ENCODE measurements at places on chromosomes 7 and 10.

- no peak for DNase-seq
These were observed 61.7 kb downstream of the PALD1 start for GRCh38 chr10:70540089-70540788.

DNA sequence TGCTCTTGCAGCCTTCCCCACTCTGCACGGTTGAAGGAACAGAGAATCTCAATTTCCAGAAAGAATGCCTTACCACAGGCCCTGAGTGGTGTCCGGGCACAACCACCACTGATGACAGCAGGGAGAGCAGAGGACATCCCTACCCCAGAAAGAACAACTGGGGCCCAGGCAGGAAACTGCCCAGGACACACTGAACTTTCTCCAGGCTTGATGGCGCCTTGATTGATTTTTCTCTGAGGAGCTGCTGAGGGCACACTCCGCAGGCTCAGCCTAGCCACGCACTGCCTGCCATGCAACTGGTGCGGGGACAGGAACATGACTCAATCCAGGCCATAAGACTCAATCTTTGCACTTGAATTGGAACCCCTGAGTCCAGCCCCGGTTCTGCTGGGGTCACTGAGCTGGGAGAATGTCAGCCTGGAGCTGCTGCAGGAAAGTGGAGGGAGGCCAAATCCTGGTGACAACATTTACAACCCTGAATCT, 5.9 kb downstream of the AKR1B1 start:
- no peak for DNase-seq

GRCh38 chr7:88771417-88771816, 11.9 kb downstream of the ZNF804B start:
- no peak for DNase-seq

- no peak for DNase-seq
These were observed 377.0 kb downstream of the TCERG1L start for GRCh38 chr10:130934293-130935127.

DNA sequence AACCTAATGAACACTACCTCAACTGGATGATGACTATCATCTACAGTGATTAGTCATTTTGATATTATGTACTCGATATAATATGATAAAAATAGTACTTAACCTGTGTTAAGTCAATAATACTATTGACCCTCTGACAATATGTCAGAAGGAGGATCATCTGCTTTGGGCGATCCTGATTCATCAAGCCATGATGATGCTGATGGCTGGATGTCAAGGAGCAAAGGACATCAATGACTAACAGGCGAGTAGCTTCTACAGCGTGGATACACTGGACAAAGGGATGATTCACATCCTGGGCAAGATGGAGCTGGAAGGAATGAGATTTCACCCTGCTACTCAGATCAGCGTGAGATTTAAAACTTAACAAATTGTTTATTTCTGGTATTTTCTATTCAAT, 94.4 kb upstream of the SKAP2 start:
- DNase-seq: no peak

GRCh38 chr10:124429576-124429975, 10.9 kb upstream of the OAT start:
- DNase-seq: no peak

DNA sequence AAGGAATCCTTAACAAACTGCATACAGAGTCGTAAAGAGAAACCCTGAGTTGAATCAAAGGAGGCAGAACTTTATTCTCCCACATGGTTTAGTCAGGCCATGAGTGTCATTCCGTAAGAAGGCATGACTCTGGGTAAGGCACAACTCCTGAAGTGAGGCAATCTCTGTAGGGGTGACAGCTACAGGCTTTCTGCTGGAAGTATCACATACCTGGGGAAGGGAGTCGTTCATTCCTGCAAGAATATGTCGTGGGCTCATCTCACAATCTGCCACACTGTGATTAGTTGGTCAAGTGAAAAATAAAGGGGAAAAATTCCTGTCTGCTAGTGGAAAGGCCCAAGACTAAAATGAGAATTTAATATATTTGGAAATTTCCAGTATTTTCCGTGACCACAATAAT, 392.6 kb downstream of the POM121L12 start:
- no peak for DNase-seq

DNA sequence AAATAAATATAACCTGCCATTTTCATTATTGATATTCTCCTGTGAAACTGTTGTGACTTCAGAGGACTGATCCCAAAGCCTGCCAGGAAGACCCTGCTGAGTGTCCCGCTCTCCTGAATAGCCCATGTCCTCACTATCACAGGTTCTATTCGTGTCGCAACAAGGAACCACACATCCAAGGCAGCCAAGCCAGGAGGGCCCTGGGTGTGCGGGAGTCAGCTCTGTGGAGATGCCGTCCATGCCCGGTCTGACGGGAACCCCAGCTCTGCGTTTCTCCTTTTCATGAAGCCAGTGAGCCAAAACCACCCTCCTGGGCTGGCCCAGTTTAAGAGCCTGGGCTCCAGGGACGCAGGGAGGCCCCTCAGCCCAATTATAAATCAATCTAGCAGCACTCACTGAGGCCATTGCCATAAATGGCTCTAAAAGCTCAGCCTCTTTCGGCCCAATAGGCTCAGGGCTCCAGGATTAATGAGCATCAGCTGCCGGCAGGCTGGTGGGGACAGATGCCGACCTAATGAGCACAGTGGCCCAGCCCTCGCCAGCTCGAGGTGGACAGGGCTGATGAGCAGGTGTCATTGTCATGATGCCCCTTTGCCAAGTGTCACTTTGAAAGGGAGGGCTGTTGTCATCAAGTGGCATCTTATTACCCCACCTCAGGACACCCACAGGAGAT, 177.9 kb downstream of the PLXNA4 start:
- no peak for DNase-seq

DNA sequence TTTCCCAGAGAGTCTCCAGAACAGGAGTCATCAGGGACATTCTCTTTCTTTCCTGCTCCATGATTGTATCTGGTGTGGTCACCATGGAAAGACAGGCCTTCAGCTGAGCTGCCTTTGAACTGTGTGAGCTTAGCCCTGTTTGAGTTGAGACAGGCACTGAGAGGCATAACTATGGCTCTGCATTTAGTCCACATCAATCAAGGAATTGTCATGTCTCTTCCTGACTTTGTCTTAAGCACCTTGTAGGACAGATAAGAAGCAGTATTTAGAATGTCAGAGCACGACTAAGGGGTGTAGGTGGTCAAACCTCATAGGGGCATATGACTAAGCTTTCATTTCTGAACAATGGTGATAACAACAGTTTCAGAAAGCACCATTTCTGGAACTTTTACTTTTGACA, 53.5 kb downstream of the EPDR1 start:
- no peak for DNase-seq

DNA sequence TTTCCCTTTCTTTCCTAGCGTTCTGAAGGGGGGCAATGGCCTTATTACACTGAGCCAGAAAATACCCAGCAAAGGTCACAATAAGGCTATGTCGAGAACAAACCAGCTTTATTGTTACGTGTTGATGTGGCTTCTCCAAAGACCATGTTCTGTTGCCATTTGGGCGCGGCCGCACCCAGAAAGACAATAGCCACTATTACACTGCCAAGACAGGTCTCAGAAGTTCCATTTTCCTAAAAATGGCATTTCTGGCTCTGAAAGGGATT, 77.8 kb downstream of the PROSER2 start:
- no peak for DNase-seq

GRCh38 chr7:70288781-70289456, 690.6 kb downstream of the AUTS2 start:
- DNase-seq: no peak

Data from HAP-1 (cell line).